Activated naive CD4-positive, alpha-beta T cell (primary cell): ENCODE measurements at places on chromosomes 6 and 20.

- DNase-seq, result no peak
Observed at GRCh38 chr6:57305107-57305506, 12.3 kb upstream of the PRIM2 start.

GRCh38 chr6:21666201-21666691 is 72.7 kb downstream of the SOX4 start:
- no peak for DNase-seq

DNA sequence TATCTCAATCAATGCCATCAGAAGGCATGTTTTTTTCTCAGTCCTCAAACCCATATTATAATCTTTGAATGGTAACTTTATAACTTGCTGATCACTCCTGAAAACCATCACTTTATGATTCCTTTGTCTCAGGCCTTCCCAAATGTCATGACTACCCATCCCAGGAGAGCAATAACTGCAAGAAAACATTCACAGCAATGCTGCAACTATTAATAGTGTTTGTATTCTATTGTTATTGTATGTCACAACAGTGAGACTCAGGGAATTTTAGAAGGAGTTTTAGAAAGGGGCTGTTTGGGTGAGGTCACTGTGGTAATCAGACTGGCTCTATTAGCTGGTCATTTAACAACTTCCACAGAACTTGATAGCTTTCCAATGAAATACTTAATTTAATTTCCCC is 301.4 kb upstream of the TBX18 start:
- no peak for DNase-seq

DNA sequence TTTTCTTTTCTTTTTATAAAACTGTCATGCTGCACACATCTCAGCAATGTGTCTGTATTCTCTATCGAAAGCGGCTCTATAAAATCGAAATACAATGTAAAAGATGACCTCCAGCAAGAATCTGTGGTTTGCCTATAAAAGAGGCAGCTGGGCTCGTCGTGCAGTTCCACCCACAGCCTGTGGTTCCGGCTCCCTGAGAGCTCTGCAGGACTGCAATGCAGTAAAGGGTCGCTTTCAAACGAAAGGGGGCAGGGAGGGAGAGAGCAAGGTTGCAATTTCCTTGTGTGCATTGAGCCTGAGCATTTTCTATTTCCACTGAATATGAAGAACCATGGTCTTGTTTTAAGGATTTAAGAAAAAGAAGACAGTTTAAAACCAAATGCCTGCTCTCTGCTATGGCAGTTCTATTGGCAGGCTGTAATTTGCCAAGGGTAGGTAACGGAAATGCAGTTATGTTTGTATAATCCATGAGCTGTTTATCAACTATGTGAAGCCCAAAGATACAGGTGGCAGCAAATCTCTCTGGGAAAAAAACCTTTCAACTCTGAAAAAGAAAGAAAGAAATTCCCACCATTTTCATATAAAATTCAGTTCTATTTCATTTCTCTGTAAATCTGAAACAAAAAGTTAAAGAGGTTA is 236.5 kb downstream of the HACE1 start:
- no peak for DNase-seq

- DNase-seq, result no peak
Observed at GRCh38 chr6:140061110-140062042, 686.9 kb upstream of the CITED2 start.

- no peak for DNase-seq
Observed at GRCh38 chr6:84258866-84259265, 31.4 kb upstream of the CEP162 start.

DNA sequence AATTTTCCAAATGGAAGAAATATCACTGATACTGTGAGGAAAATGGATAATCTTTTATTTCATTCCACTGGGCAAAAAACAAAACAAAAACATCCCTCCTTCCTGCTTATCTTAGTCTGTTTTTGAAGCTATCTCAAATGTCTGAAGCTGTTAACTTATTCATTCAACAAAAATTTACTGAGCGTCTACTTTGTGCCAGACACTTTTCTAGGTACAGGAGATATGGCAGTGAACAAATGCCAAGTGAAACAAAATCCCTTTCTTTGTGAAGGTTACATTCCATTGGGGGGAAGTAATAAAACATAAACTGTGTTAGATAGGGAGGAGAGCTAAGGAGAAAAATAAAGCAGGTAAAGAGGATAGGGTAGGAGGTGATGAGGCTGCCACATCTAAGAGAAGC is 47.5 kb downstream of the TNFRSF21 start:
- DNase-seq, result no peak

DNA sequence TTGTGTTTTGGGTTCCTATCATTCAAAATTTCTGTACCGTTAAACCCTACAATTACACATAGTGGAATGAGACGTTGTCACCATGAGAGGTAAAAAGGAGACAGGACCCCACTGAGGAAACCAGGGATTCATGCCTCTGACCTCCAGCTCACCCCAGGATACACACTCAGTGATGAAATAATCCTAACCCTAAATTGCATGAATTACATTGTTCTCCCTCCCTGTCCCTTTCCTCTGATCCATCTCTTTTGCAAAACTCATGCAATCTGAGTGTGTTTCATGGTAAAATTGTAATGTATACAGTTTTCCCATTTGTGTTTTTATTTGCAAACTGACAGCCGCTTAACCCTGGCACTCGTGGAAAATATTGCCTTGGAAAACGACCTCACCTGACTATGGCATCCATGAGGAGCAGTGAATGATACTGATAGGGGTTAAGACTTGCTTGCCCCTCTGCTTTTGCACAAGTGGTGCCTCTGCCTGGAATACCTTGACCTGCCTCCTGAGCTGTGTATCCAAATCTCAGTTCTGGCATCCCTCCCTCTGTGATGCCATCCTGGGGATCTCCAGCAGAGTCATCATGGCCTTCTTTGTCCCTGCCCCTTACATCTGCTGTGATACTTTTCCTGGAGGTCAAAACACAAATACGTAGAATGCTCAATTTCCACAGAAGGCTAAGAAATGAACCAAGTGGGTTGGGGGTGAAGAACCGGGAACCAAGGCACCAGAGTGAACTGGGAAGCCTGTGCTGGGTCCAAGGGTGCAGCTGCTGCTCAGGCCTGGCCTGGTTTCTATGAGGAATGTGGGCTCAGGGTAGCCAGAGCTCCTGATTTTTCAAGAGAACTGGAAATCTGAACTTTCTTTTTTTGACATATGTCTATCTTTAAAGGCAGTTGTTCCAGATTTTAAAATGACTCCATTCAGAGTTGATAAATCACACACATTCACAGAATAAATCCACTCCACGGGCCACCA is 211.6 kb upstream of the ZNF217 start:
- no peak for DNase-seq
